NCI-H774 (cell line): ENCODE measurements at places on chromosomes 16 and 17.
A peak's percentile ranks its signal among the peaks of the same experiment; 100 is the strongest.

GRCh38 chr17:29292071-29292991 lies 1.6 kb downstream of the NUFIP2 start:
- peak; percentile 39 for DNase-seq

- DNase-seq: no peak
Observed at GRCh38 chr16:81558077-81558443, 113.5 kb downstream of the CMIP start.

GRCh38 chr17:76265624-76266243 lies 586 bp downstream of the UBALD2 start:
- peak; percentile 58 for DNase-seq

DNA sequence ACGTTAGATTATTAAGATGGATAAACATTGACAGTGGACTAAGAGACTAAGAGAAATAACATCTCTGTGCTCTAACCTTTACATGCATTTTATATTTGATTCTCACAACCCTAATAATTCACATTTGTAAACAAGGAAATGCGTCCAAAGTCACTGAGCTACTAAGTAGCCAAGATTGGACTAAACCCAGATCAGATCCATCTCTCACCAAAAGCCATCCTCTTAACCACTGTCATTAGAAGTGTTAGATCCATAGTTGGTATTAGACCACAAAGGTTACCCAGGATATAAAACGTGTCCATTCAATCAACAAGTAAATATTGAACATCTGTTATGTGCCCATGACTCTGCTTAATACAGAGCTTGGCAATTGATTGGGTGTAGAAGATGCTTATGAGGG lies 5.2 kb downstream of the HSD17B2 start:
- no peak for DNase-seq

- no peak for DNase-seq
Observed at GRCh38 chr17:36019423-36019822, 1.7 kb upstream of the CCL23 start.

GRCh38 chr16:2197765-2198164 lies 1.4 kb upstream of the CASKIN1 start:
- no peak for DNase-seq

DNA sequence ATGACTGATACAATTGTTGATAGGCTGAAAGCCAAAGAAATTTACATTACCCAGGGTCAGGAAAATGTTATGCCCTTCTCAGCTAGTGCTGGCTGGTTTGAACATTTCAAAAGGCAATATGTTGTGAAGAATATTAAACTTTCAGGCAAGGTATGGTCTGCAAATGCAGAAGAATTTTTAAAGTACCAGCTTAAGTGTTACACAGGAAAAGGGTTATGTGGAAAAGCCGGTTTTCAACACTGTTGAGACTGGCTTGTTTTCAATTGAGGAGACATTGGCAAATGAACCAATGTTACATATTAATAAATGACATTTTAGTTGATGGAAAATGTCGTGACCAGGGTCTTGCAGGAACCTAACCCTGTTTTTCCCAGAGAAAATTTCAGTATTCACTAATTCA lies 215.8 kb upstream of the TBX2 start:
- DNase-seq: no peak

DNA sequence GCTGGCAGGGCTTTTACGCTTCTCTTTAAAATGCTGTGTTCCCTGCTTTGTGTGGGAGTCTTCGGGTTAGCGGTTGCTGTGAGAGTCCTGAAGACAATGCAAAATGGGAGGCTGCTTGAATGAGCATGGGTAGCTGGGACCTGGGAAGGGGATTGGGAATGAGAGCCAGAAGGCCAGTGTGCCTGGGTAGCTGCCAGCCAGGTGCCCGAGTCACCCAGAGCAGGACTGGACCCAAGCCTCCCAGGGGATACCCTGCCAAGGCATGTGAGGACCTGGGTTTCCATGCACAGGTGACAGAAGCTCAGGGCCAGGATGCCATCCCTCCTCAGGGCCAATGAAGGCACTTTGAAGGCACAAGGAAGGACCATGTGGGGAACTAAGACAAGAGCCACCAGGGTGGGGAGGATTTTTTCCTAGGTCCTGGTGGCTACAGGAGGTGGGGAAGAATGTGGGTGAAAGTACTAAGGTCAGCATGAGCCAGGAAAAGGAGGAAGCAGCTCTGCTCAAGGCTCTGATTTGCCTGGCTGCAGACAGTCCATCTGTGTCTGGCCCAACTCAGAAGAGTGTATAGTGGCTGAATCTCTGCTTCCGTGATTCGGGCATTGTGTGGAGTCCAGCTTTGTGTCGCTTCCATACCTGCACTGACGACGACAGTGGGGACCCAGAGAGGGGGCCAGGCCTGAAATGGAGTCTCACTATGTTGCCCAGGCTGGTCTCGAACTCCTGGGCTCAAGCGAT lies 20.5 kb downstream of the TMEM94 start:
- DNase-seq: no peak

- DNase-seq: no peak
Observed at GRCh38 chr17:77332981-77333685, 192.4 kb downstream of the SEC14L1 start.

GRCh38 chr17:5817475-5818395 lies 233.4 kb upstream of the NLRP1 start:
- no peak for DNase-seq

GRCh38 chr17:77285594-77286390 lies 145.0 kb downstream of the SEC14L1 start:
- no peak for DNase-seq

DNA sequence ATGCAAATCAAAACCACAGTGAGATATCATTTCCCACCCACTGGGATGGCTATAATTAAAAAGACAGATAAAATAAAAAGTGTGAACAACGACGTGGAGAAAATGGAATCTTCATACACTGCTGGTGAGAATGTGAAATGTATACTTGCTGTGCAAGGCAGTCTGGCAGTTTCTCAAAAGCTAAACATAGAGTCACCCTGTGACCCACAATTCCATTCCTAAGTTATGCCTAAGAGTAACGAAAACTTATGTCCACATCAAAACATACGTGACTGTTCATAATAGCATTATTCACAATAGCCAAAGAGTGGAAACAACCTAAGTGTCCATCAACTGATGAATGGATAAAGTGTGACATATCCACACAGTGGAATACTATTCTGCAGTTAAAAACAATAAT lies 38.1 kb upstream of the VPS4A start:
- DNase-seq: no peak

DNA sequence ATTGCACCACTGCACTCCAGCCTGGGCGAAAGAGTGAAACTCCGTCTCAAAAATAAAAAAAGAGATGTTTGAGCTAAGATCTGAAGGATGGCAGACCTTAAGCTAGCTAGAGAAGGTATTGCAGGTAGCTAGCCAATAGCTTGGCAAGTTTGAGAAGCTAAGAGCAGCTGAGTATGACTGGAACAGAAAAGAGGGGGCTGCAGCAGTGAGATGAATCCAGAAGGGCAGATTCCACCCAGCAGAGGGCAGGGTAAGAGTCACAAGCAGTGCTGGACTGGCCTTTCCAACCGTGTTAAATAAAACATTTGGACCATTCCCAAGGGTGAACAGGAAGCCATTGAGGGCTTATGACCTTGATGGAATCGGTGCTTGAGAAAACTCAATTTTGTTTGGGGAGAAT lies 5.7 kb upstream of the PHAF1 start:
- DNase-seq: no peak

DNA sequence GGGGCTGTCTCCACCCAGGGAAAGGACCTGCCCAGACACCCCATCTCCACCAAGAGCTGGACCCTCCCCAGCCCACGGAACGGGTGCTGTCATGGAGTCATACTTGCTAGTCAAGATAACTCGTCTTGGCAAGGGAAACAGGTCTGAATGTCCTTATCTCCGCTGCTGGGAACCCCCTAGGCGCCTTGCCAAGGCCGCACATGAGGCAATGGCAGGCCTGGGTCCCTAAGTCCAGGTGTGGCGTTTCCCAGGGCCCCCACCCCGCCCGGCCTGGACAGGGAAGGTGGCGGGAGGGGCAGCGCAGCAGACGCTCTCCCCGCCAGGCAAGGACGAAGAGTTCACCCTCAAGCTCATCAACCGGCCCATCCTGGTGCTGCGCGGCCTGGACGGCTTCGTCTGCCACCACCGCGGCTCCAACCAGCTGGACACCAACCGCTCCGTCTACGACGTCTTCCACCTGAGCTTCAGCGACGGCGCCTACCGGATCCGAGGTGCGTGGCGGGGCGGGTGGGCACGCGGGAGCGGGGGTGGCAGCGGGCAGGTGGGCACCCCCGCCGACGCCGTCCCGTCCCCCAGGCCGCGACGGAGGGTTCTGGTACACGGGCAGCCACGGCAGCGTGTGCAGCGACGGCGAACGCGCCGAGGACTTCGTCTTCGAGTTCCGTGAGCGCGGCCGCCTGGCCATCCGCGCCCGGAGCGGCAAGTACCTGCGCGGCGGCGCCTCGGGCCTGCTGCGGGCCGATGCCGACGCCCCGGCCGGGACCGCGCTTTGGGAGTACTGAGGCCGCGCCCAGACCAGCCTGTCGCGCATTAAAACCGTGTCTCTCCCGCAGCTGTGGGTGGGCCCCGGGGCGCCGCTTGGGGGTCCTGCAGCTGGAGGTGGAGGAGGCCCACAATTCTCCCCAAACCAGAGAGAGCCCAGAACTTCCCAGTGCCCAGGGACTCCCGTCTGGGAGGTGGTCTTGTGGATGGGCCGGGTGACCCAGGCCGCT lies 8.4 kb downstream of the FSCN2 start:
- DNase-seq: no peak

GRCh38 chr17:57601143-57601735 lies 143.9 kb downstream of the CCDC182 start:
- DNase-seq: no peak
